ENCODE measurements at places on chromosomes 12 and 14. TPM values are rescaled to one million over a fixed set of nuclear protein-coding genes. Genes with fewer than 3 reads are reported as not detected.

MANSC1 gene
- not detected for total RNA-seq

ANKRD33 gene
- total RNA-seq, result not detected

FAM90A1 gene
- not detected for total RNA-seq

MIA2 gene
- total RNA-seq, result 65.7 TPM

RIMBP2 gene
- total RNA-seq, result not detected

TPPP2 gene
- not detected for total RNA-seq

AEBP2 gene
- 31.6 TPM for total RNA-seq

GRCh38 chr14:49792618-49793017, 24.7 kb downstream of the KLHDC2 start:
- H3K4me1 ChIP-seq, result peaks cover 9% of the 10 kb centered on the region
- DNase-seq, result no peak
- H3K4me3 ChIP-seq, result no peak overlapping the region
- H3K36me3 ChIP-seq, result peaks cover 73% of the 10 kb centered on the region
- H3K27me3 ChIP-seq, result no peaks in the 10 kb centered on the region

DNA sequence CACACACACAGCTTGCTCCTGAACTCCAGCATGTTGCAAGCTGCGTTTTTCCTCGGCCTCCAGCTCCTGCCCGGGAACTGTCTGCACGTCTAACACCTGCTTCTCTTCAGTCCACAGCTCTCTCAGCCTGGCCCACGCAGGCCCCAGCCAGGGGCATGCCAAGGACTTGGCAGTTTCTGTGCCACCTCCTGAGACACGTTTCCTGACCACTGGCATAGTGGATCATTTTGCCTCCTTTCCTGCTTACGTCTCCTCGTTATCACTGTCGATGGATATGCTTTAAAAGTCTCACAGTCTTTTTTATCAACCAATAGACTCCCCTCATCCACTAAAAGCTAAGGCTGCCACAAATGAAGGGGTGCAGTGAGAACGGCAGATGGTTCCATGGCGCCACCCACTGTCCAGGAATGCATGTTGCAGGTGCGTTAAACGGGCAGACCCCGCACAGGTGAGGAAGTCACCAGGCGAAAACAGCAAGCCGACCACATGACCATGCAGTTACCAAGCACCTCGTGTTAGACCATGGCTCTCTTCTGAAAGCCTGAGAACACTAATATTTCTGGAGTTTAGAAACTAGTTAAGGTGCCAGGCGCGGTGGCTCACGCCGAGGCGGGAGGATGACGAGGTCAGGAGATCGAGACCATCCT, 14.7 kb upstream of the TEAD4 start:
- DNase-seq, result peak; percentile 87
- H3K36me3 ChIP-seq, result no peaks in the 10 kb centered on the region
- no peaks in the 10 kb centered on the region for H3K27me3 ChIP-seq
- H3K27ac ChIP-seq, result no peak overlapping the region

- H3K27me3 ChIP-seq, result no peaks in the 10 kb centered on the region
- H3K27ac ChIP-seq, result no peak overlapping the region
- H3K36me3 ChIP-seq, result peaks cover 46% of the 10 kb centered on the region
- no peak overlapping the region for H3K4me3 ChIP-seq
These were observed 64.9 kb upstream of the DICER1 start for GRCh38 chr14:95222151-95222631.

DNA sequence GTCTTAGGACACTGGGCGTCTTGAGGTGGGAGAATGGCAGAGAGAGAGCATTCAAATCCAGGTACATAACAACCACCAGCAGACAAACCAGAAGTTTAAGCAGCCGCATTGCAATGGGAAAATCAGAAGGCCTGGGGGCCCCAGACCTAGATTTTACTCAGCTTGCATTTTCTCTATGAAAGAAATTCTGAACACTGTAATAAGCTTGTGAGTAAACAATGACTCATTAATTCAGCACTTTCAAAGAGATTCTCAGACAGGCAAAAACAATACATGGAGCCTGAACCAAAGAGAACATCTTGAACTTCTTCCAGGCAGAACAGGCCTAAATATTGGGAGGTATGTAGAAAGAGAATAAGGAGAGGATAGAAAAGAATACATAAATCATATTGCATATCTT, 69.8 kb upstream of the IFNG-AS1 start:
- no peak overlapping the region for H3K27ac ChIP-seq
- H3K27me3 ChIP-seq, result no peaks in the 10 kb centered on the region
- no peaks in the 10 kb centered on the region for H3K4me1 ChIP-seq
- H3K4me3 ChIP-seq, result no peak overlapping the region
- no peak for DNase-seq
- no peaks in the 10 kb centered on the region for H3K36me3 ChIP-seq

DNA sequence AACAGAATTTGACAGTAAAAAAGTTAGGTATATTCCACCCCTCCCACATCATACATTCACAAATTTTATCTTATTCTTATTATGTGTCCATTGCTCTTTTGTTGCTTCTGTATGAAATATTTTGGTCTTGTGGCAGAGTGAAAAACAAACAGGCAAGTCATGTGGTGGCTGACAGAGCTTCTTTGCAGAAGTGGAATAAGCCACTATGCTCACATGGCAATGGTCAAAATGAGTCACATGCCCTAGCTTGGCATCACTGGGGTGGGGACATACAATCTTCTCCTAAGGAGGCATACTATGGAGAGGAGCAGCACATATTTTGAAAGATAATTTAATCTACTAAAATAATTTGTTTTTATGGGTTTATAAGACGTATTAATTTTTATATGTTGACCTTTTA, 27.7 kb upstream of the CMA1 start:
- no peak overlapping the region for H3K4me3 ChIP-seq
- no peak overlapping the region for H3K27ac ChIP-seq
- no peak for DNase-seq
- H3K4me1 ChIP-seq, result no peaks in the 10 kb centered on the region
- H3K27me3 ChIP-seq, result no peaks in the 10 kb centered on the region

DNA sequence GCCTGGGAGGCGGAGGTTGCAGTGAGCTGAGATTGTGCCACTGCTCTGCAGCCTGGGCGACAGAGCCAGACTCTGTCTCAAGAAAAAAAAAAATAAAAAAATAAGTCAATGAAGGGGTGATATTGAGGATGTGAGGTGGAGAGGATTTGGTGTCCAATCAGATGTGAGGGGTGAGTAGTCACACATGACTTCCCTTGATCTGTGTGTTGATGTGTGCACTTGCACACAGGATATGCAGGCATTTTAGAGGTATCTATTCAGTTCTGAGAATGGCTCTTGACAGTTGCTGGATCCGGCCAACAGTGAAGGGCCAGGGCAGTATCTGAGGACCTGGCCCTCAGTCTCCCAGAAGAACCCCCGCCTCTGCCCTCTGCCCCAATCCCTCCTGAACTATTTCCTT, 7.8 kb upstream of the SP7 start:
- H3K27me3 ChIP-seq, result no peaks in the 10 kb centered on the region
- no peak overlapping the region for H3K4me3 ChIP-seq
- H3K4me1 ChIP-seq, result peaks cover 12% of the 10 kb centered on the region
- no peak for DNase-seq
- H3K36me3 ChIP-seq, result no peaks in the 10 kb centered on the region
- H3K27ac ChIP-seq, result no peak overlapping the region

DNA sequence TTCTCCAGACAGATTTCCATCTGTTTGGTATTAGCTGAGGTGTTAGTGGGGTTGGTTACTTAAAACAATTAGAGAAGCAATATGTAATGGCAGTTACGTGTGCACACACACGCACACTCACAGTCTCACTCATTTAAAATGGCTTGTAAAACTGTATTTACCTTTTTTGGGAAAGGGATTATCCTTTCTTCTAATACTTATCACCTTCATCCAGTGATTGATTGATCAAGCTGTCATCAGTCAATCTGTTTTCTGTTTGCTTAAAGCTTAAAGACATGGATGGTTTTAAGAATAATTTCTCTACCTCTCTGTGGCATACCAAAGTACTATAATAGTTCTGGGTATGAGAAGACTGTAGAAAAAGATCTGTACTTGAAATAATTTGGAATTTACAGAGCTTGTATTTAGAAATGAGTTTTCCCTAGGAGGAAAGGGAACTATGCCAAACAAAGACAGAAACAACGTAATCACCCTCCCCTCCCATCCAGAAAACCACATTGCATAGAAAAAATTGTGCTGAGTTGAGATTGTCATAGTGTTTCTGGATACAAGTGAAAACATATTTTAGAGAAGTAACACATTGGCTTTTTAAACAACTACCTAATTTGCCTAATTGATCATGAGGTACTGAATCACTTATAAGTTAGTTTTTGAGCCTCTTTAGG, 455.8 kb downstream of the PCNX1 start:
- no peak overlapping the region for H3K27ac ChIP-seq
- H3K27me3 ChIP-seq, result no peaks in the 10 kb centered on the region
- DNase-seq, result no peak
- peaks cover 6% of the 10 kb centered on the region for H3K4me1 ChIP-seq
- H3K36me3 ChIP-seq, result no peaks in the 10 kb centered on the region

DNA sequence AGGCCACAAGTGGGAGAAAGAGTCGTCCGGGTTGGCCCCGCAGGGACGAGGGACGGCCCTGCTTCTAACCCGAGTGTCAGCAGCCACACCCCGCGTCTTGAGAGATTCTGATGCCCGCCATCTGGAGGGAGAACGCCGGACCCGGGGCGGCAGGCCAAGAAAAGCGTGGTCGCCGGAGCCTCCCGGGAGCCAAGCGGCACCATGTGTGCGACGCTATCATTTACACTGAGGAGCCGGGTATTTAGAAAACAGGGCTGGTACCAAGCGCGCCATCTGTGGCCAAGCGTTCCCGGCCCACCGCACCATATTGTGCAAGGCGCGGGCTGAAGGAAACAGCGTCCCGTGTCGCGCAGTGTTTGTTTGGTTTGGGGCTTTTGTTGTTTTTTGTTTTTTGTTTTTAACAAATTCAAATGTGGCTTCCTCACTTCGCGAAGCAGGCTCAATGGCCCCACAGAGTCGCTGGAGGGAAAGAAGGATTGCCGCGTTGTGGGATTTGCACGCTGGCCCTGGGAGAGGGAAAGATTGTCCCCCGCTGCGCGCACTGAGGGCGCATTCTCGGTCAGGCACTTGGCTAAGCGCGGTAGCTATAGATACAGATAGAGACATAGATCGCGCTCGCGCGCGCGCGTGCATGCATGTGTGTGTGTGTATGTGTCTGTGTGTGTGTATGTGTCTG, 153.8 kb downstream of the BCL11B start:
- no peaks in the 10 kb centered on the region for H3K27me3 ChIP-seq
- no peak for DNase-seq
- H3K27ac ChIP-seq, result no peak overlapping the region
- H3K4me3 ChIP-seq, result no peak overlapping the region

DNA sequence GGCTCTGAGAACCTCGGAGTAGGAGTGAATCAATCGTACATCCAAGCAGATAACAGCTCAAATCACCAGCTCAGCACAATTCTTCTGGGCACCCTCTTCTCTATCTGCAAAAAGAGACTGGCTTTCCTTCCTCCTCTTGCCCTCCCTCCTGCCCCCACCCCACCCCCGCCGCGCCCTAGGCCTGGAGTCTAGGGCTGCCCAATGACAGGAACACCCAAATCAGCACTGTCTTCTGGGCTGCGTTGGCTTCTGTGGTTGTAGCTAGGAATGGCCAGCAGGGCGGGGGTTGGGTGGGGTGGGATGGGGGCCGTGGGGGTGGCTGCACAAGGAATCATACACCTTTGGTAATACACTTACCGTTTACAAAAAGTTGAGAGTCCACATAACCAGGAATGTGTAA, 28.0 kb upstream of the TMCC3 start:
- H3K27ac ChIP-seq, result no peak overlapping the region
- no peaks in the 10 kb centered on the region for H3K27me3 ChIP-seq
- no peak for DNase-seq
- no peaks in the 10 kb centered on the region for H3K4me1 ChIP-seq
- no peaks in the 10 kb centered on the region for H3K36me3 ChIP-seq

DNA sequence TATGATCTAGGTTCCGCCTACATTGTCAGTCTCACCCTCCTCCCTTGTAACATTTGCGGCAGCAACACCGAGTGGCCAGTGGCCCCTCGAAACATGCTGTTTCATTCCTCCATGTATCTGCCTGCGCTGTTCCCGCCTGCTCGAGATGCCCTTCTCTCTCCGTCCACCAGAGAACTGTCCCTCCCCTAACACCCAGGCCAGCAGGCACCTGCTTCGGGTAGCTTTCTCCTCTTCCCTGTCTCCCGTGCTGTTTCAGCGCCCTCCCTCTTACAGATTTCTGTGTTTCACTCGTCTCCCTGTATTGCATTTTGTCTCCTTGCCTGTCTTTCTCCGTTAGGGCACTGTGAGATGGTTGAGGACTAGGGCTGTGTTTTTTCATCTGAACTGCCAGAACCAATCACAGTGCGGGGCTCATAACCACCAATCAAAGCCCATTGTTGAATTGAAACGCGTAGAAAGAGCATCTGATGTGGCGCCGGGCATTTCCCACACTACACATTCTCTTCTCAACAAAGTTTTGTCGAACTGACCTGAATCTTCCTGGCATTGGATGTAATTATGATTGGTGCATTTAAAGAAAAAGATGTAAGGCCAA, 40.9 kb upstream of the ELK3 start:
- no peak overlapping the region for H3K4me3 ChIP-seq
- H3K36me3 ChIP-seq, result no peaks in the 10 kb centered on the region
- H3K27ac ChIP-seq, result no peak overlapping the region

GRCh38 chr12:6667559-6668210, 4.8 kb upstream of the ING4 start:
- H3K4me3 ChIP-seq, result no peak overlapping the region
- H3K4me1 ChIP-seq, result peaks cover 4% of the 10 kb centered on the region
- H3K27me3 ChIP-seq, result no peaks in the 10 kb centered on the region
- H3K36me3 ChIP-seq, result peaks cover 45% of the 10 kb centered on the region
- peak; percentile 52 for DNase-seq

DNA sequence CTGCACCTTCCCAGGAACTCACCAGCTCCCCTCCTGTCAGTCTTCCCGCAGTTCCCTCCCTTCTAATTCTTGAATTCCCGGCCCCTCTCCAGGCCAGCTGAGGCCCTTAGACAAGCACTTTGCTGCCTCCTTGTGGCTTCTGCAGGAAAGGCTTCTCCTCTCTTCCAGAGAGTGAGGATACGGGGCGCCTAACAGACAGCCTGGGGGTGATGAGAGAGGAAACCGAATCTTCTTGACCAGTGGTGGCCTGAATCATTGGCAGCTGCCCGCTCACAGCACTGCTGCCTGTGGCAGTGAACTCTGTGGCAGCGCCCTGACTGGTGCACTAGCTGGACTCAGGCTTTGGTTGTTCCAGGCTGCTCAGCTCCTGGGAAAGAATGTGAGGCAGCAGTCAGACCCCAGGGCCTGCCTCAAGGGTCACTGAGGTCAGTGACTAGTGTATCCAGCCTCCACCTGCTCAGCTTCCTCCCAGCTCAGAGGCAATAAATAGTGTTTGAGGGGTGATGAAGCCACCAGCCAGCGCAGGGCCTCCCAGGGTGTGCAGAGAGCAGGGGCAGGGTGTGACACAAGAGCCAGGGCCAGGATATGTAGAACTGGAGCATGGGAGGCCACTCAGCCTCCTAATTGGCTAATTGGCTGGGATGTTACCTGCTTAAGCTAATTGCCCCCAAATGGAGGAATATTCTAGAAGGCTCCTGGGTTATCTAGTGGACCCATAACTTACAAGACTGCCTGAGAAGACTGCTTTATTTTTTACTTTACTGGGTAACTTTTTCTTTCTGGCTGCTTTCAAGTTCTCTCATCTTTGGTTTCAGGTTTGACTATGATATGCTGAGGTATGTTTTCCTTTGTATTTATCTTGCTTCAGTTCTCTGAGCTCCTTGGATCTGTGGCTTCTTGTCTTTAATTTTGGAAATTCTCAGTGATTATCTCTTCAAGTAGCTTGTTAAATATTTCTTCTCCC, 12.9 kb upstream of the MCRS1 start:
- no peak overlapping the region for H3K4me3 ChIP-seq
- no peaks in the 10 kb centered on the region for H3K27me3 ChIP-seq
- no peak overlapping the region for H3K27ac ChIP-seq
- H3K4me1 ChIP-seq, result peaks cover 6% of the 10 kb centered on the region
- H3K36me3 ChIP-seq, result no peaks in the 10 kb centered on the region

All from Karpas-422 (cell line).